Lung (tissue), 17 donors: ENCODE measurements at places on chromosomes 5 and 9.

- peak; percentile 22 for DNase-seq
These were observed 40.6 kb downstream of the IRX2 start for GRCh38 chr5:2710910-2711309.

GRCh38 chr9:138014563-138014945 lies 137.0 kb downstream of the CACNA1B start:
- DNase-seq = no peak

GRCh38 chr5:170534177-170534576 lies 30.4 kb downstream of the KCNIP1 start:
- DNase-seq = no peak

DNA sequence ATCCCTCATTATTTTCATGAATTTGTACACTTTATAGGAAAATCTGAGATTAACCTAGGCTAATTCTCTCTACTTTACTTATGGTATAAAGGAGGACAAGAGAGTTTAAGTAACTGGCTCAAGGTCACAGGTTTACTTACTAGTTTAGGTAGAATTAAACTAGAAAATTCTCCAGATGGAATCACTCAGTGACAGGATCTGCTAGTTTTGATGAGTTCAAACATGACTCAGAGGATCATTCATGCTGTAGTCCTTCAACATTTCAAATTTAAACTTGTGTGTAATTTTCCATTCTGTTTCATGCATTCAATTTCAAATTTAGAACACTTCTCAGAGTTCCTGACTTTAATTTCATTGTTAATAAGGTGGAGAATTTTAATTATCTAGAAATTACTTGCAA lies 485.7 kb upstream of the TUSC1 start:
- DNase-seq = no peak

GRCh38 chr5:139566611-139567010 lies 5.5 kb downstream of the UBE2D2 start:
- peak; percentile 3 for DNase-seq

- DNase-seq = no peak
These were observed 131.3 kb upstream of the NR3C1 start for GRCh38 chr5:143534761-143535154.

GRCh38 chr5:122252319-122252718 lies 59.7 kb upstream of the SNCAIP start:
- no peak for DNase-seq

- DNase-seq = no peak
These were observed 315.1 kb downstream of the CCDC171 start for GRCh38 chr9:15867988-15868387.

DNA sequence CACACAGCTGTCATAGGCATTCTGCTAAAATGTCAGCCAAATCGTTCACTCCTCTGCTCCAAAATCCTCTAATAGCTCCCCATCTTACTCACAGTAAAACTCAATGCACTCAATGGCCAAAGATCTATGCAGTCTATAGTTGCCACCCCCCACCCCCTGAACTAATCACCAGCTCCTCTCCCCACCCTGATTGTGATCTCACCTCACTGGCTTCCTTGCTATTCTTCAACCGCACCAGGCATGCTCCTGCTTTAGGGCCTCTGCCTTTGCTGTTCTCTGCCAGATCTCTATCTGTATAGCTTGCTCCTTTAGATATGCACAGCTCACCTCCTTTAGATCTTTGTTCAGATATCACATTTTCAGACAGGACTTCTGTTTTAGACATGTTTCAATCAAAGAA lies 33.2 kb upstream of the SNX2 start:
- DNase-seq = no peak
